ENCODE measurements at places on chromosomes 1 and 21.

DNA sequence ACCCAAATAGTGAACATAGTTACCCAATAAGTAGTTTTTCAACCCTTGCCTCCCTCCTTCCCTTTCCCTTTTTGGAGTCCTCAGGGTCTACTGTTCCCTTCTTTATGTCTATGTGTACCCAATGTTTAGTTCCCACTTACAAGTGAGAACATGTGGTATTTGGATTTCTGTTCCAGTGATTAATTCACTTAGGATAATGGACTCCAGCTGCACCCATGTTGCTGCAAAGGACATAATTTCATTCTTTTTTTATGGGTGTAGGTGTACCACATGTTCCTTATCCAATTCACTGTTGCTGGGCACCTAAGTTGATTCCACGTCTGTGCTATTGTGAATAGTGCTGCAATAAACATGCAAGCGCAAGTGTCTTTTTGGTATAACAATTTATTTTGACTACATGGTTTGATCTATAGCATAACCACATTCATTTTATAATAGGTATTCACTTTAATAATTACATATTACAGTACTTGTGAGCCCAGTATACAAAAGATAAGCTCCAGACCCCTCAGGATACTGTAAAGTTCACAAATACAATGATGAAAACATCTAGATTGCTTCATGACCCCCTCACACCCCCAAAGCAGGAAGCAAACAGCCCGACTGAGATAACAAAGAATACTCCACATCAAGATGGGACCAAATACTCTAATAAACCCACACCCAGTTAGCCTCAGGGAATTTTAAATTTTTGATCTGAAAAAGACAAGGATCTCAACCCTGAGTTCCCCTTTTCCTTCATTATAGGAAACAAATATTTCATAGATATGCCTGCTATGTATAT is 45.3 kb downstream of the PUM1 start:
- H3K4me3 ChIP-seq, result no peak overlapping the region
- no peaks in the 10 kb centered on the region for H3K27me3 ChIP-seq
- H3K27ac ChIP-seq, result no peak overlapping the region
- H3K4me1 ChIP-seq, result peaks cover 17% of the 10 kb centered on the region

GRCh38 chr1:231385416-231385748 is 36.7 kb downstream of the EGLN1 start:
- no peak for DNase-seq
- H3K4me3 ChIP-seq, result no peak overlapping the region
- H3K36me3 ChIP-seq, result peaks cover 5% of the 10 kb centered on the region
- H3K27me3 ChIP-seq, result no peaks in the 10 kb centered on the region
- H3K27ac ChIP-seq, result no peak overlapping the region

DNA sequence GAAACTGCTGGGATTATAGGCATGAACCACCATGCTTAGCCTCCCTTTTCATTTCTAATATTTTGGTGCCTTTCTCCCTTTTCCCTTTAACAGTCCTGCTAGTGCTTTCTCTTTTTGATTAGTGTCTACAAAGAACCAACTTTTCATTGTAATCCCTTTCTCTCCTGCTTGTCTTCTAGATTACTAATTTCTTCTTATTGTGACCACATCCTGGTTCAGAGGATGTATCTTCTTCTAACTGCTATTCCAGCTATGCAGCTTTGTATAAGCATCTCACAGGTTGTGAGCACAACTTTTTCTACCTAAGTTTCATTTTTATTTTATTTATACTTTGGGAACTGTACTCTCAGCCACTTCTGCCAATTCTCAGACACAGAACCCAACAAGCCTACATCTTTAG is 14.7 kb downstream of the ZNF648 start:
- H3K4me3 ChIP-seq, result no peak overlapping the region
- no peaks in the 10 kb centered on the region for H3K27me3 ChIP-seq
- H3K27ac ChIP-seq, result no peak overlapping the region
- H3K36me3 ChIP-seq, result no peaks in the 10 kb centered on the region
- DNase-seq, result no peak
- no peaks in the 10 kb centered on the region for H3K4me1 ChIP-seq

- H3K36me3 ChIP-seq, result no peaks in the 10 kb centered on the region
- H3K4me3 ChIP-seq, result no peak overlapping the region
- peak; percentile 35 for DNase-seq
- H3K4me1 ChIP-seq, result peaks cover 12% of the 10 kb centered on the region
Measured at GRCh38 chr1:200206340-200206739, 178.8 kb downstream of the NR5A2 start.

DNA sequence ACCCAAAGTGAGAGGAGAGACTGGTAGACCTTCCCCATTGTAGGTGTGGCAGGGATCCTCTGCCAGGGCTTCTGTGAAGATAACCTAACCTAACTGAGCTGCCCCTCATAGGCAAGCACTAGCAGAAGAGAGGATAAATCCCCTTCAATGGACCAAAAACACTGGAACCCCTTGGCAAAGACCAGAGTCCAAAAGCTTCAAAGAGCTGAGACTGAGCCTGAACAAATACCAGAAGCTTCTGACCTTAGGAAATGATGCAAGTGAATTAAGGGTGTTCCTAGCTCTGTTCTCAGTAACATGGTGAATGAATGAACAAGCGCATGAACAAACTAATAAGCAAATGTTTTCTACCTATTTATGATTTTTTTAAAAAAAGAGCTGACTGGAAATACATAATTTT is 123.2 kb downstream of the RRAGC start:
- H3K4me3 ChIP-seq, result no peak overlapping the region
- H3K27me3 ChIP-seq, result no peaks in the 10 kb centered on the region
- H3K4me1 ChIP-seq, result peaks cover 19% of the 10 kb centered on the region
- no peak overlapping the region for H3K27ac ChIP-seq

DNA sequence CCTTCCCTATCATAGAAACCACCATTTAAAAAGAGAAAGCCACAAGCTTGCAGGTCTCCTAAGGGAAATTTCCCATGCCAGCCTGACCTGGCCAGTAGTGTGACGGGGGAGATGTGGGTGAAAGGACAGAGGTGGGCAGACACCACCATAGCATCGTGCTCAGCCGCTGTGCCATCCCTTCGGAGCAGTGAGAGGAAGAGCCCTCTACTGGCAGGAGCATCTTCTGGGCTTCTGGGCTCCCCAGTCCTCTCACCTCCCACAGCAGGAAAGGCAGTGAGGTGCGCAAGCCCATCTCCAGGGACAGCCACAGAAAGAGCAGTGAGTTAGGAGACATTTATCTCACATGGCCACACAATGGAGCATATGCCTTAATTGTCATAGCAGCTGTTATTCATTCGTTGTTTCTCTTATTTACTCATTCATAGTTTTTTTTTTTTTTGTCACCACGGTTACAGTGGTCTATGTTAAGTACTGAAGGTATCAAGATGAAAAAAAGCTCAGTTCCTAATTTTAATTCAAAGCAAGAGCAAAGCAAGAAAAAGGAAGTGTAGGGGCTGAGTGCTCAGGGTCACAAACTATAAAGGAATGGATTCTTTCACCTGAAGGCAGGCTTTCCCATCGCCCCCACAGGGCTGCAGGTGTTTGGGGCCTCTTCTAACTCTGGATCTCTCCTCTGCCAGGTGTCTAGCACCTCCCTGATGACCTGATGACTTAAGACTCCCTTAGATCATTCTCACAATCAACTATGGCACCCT is 48.8 kb upstream of the CAMK1G start:
- no peak overlapping the region for H3K4me3 ChIP-seq
- no peak for DNase-seq
- no peak overlapping the region for H3K27ac ChIP-seq
- H3K4me1 ChIP-seq, result peaks cover 5% of the 10 kb centered on the region

GRCh38 chr1:11990303-11991032 is 10.2 kb downstream of the MFN2 start:
- peaks cover 38% of the 10 kb centered on the region for H3K36me3 ChIP-seq
- no peak overlapping the region for H3K4me3 ChIP-seq
- H3K27ac ChIP-seq, result no peak overlapping the region
- no peaks in the 10 kb centered on the region for H3K4me1 ChIP-seq
- H3K27me3 ChIP-seq, result no peaks in the 10 kb centered on the region
- no peak for DNase-seq

DNA sequence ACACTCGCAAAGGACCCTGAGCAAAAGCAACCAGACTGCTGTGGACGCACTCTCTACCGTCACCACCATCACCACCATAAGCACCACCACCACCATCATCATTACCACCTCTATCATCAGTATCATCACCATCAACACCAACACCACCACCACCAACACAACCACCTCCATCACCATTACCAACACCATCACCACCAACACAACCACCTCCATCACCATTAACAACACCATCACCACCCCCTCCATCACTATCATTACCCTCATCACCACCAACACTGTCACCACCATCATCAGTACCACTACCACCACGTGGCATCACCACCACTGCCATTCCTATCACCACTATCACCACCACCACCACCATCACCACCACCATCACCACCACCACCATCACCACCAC is 38.8 kb upstream of the RIPK4 start:
- H3K27me3 ChIP-seq, result no peaks in the 10 kb centered on the region
- peaks cover 4% of the 10 kb centered on the region for H3K36me3 ChIP-seq
- H3K4me3 ChIP-seq, result no peak overlapping the region
- no peak for DNase-seq
- H3K4me1 ChIP-seq, result no peaks in the 10 kb centered on the region
- H3K27ac ChIP-seq, result no peak overlapping the region

- H3K4me1 ChIP-seq, result no peaks in the 10 kb centered on the region
- H3K36me3 ChIP-seq, result no peaks in the 10 kb centered on the region
- no peaks in the 10 kb centered on the region for H3K27me3 ChIP-seq
- no peak for DNase-seq
- H3K4me3 ChIP-seq, result no peak overlapping the region
Measured at GRCh38 chr1:210616356-210616755, 287.7 kb downstream of the HHAT start.

DNA sequence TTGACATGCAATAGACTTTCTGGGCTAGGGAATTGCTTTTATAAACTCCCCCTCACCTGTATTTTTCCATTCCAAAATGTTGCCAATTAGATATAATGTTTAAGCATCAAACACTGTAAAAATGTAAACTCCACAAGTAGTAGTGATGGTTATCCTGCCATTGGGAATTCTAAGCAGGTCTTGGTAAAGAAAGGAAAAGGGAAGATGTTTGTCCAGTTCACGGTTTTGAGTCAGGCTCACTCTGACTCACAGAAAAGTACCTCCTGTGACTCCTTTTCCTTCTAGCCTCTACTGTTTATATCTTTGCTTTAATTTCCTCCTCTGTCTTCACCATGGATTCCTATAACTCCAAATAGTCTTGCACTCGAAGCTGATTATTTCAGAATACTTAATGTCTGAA is 19.0 kb upstream of the PTPN14 start:
- H3K36me3 ChIP-seq, result no peaks in the 10 kb centered on the region
- DNase-seq, result no peak
- no peaks in the 10 kb centered on the region for H3K27me3 ChIP-seq
- H3K4me3 ChIP-seq, result no peak overlapping the region

- no peak overlapping the region for H3K27ac ChIP-seq
- H3K36me3 ChIP-seq, result no peaks in the 10 kb centered on the region
- no peak for DNase-seq
Measured at GRCh38 chr1:30416221-30416820, 307.1 kb downstream of the MATN1 start.

DNA sequence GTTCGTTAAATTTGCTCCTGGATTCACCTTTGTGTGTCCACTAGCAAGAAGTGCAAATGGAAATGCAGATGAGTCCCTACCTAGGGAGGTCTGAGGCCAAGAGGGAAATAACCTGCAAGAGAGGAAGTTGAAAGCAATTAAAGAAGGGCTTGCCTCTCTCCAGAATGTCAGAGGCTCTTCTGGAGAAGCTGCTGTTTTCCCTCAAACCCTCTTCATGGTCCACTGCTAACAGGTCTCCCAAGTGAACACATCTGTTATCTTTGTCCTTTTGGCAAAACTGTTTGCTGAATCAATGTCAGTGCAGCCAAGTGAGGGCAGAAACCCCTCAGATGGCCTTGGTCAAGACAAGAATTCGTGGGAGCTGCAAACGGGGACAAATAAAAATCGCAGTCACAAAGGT is 177.3 kb upstream of the PLXNA2 start:
- H3K4me1 ChIP-seq, result no peaks in the 10 kb centered on the region
- H3K27ac ChIP-seq, result no peak overlapping the region
- DNase-seq, result no peak
- no peak overlapping the region for H3K4me3 ChIP-seq
- no peaks in the 10 kb centered on the region for H3K27me3 ChIP-seq
- H3K36me3 ChIP-seq, result no peaks in the 10 kb centered on the region

DNA sequence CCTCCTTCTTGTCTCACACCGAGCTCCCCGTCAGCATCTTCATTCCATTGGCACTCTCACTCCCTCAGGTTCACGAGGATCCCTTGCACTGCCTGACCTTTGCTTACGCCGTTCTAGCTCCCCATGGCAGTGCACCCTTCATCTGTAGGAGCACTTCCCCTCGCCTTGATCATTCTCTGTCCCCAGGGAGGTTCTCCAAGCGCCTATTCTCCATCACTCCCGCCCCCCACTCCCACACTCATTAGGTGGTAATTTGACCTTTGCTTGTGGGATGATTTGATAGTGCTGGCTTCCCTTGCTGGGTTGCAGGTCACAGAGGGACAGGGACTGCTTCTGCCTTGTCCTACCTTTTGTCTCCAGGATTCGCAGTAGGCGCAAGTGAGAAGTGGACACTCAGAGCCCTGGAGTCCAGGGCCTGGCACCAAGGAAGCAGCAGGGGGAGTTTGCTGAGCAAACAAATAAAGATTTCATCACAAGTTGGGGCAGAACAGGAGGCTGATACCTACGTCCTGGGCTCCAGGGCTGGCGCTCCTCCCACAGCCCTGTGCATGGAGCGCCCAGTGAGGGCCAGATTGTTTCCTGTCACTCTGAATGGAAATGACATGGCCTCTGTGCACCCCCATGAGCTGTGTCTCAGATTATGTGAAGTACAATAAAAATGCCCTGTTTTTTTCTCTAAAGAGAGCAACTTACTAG is 82.0 kb upstream of the RUNX3 start:
- peaks cover 3% of the 10 kb centered on the region for H3K27me3 ChIP-seq
- H3K4me1 ChIP-seq, result peaks cover 4% of the 10 kb centered on the region
- H3K36me3 ChIP-seq, result no peaks in the 10 kb centered on the region
- no peak for DNase-seq
- H3K27ac ChIP-seq, result no peak overlapping the region

DNA sequence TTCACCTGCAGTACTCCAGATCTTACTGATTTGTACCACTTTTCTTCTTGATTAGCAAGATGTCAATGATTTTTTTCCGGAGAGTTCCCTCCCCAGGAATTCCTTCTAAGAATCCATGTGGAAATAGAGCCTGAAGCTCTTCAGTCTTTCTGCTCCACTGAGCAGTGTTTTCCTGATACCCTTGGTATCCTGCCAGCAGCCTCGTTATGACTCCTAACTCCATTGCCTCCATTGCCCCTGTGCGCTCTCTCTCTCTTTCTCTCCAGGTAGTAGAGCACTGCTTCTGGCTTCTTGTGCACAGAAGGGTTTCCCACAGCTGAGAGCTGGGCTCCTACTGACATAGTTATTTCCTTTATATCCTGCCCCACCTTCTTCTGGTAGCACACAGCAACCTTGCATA is 12.2 kb downstream of the UBE2U start:
- no peak overlapping the region for H3K27ac ChIP-seq
- no peak overlapping the region for H3K4me3 ChIP-seq
- peaks cover 6% of the 10 kb centered on the region for H3K4me1 ChIP-seq
- no peaks in the 10 kb centered on the region for H3K27me3 ChIP-seq
- no peak for DNase-seq
- no peaks in the 10 kb centered on the region for H3K36me3 ChIP-seq

- H3K36me3 ChIP-seq, result no peaks in the 10 kb centered on the region
- no peak overlapping the region for H3K4me3 ChIP-seq
- H3K4me1 ChIP-seq, result no peaks in the 10 kb centered on the region
- H3K27ac ChIP-seq, result no peak overlapping the region
- no peak for DNase-seq
Measured at GRCh38 chr1:53604291-53604919, 134.6 kb downstream of the GLIS1 start.

All from keratinocyte (primary cell).